T-helper 2 cell treated with Interferon-gamma antibody and Interleukin-4, amounts not matched to agents 100 ng/mL and 5 ng/mL, for 36 hours (primary cell): ENCODE measurements at places on chromosomes 1 and 21. TPM values are rescaled to one million over a fixed set of nuclear protein-coding genes. Genes with fewer than 3 reads are reported as not detected.

Gene NUDT4B
- total RNA-seq = 0.36 and 1.4 TPM in 2 replicates

Gene OVAAL
- total RNA-seq = not detected in 2 replicates

Gene NCMAP
- not detected in 2 replicates for total RNA-seq

Gene MIXL1
- total RNA-seq = not detected in 2 replicates

Gene AADACL3
- total RNA-seq = not detected in 2 replicates

Gene NTMT2
- not detected in 2 replicates for total RNA-seq

Gene ADAR
- 282 and 295 TPM in 2 replicates for total RNA-seq

Gene CD5L
- total RNA-seq = not detected in 2 replicates

Gene SH2D1B
- total RNA-seq = not detected in 2 replicates

Gene ILDR2
- total RNA-seq = 8.5 and 13.6 TPM in 2 replicates

Gene CYP4X1
- not detected in 2 replicates for total RNA-seq

Gene NIBAN1
- 57.4 and 60.3 TPM in 2 replicates for total RNA-seq

Gene PRR9
- not detected in 2 replicates for total RNA-seq

Gene SH3BGRL3
- total RNA-seq = 679 and 690 TPM in 2 replicates

Gene CNTN2
- not detected in 2 replicates for total RNA-seq

Gene GJC2
- 0.75 and 1.0 TPM in 2 replicates for total RNA-seq

Gene CFHR1
- not detected in 2 replicates for total RNA-seq

Gene DYNLT4
- total RNA-seq = 0.34 and 0.73 TPM in 2 replicates

Gene PTCH2
- 0.84 and 1.1 TPM in 2 replicates for total RNA-seq

Gene CACNA1S
- total RNA-seq = not detected in 2 replicates

Gene OR10J1
- not detected in 2 replicates for total RNA-seq

Gene WNT3A
- not detected in 2 replicates for total RNA-seq

Gene VSIG8
- total RNA-seq = not detected in 2 replicates

Gene TRIM17
- total RNA-seq = 2.5 TPM in 2 replicates

Gene REG4
- not detected in 2 replicates for total RNA-seq

Gene NR5A2
- total RNA-seq = 0.05 TPM in 1 of 2 replicates, not detected in the other

Gene SEC16B
- total RNA-seq = not detected in 2 replicates

Gene ZBTB21
- total RNA-seq = 16.3 and 19.2 TPM in 2 replicates

Gene PRAMEF33
- not detected in 2 replicates for total RNA-seq

Gene KIF14
- total RNA-seq = 22.1 and 24.4 TPM in 2 replicates

Gene ARHGEF10L
- not detected in 2 replicates for total RNA-seq

Gene C1QTNF12
- 2.9 and 3.2 TPM in 2 replicates for total RNA-seq

Gene RNU1-4
- 2,343 and 2,397 TPM in 2 replicates for total RNA-seq

Gene OPTC
- not detected in 2 replicates for total RNA-seq

Gene EPHA8
- not detected in 2 replicates for total RNA-seq

Gene CFAP57
- total RNA-seq = not detected in 2 replicates

Gene HTR6
- total RNA-seq = not detected in 2 replicates

Gene SYT6
- total RNA-seq = not detected in 2 replicates

Gene MMP23B
- 0.82 and 2.5 TPM in 2 replicates for total RNA-seq

Gene RNF2
- total RNA-seq = 19.0 and 20.3 TPM in 2 replicates

Gene CA6
- 0.36 and 0.55 TPM in 2 replicates for total RNA-seq

Gene TBX15
- total RNA-seq = not detected in 2 replicates
